ENCODE measurements at places on chromosomes 16 and 17. TPM values are rescaled to one million over a fixed set of nuclear protein-coding genes. Genes with fewer than 3 reads are reported as not detected.

- DNase-seq = no peak
These were observed 25.8 kb downstream of the WWP2 start for GRCh38 chr16:69787883-69788282.

DNA sequence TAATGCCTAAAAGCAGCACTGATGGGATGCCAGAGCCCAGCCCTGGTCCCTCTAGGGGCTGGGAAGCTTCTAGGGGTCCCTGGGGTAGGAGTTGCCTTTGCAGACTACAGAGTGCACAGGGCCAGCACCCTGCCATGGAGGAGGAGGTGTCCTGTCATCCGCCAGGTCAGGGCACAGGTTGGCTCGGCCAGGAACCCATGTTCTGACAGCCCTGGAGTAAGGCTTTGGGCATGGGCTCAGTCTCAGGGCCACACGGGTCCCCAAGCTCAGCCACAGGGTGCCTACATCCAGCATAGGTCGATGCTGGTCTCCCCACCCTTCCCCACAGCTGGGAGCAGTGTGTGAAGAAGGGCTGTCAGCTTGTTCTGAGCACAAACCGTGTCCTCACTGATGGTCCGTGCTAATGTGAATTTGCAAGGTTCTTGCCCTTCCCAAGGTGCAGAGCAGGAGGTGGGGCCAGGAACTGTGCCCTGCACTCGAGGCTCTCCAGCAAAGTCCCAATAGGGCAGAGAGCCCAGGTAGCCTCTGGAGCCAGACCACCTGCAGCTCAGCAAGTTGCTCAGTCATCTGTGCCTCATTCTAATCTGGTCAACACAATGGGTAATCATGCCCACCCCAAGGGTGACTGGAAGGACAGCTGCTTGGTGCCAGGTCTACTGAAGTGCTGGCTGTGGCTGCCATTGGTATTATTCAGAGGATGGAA is 72.8 kb downstream of the AMFR start:
- DNase-seq = no peak

DNA sequence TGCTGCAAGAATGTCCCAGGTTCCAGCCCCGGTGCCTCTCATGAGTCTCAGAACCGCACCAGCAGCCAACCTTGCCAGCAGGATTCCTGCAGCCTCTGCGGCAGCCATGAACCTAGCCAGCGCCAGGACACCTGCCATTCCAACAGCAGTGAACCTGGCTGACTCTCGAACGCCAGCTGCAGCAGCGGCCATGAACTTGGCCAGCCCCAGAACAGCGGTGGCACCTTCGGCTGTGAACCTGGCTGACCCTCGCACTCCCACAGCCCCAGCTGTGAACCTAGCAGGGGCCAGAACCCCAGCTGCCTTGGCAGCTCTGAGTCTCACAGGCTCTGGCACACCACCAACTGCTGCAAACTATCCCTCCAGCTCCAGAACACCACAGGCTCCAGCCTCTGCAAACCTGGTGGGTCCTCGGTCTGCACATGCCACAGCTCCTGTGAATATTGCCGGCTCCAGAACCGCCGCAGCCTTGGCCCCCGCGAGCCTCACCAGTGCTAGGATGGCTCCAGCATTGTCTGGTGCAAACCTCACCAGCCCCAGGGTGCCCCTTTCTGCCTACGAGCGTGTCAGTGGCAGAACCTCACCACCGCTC is 9.8 kb downstream of the ELOB start:
- DNase-seq = no peak

SOST gene
- polyA plus RNA-seq = 51.8 TPM

SAMD14 gene
- 17.9 TPM for polyA plus RNA-seq

Data from renal pelvis (tissue), 12 donors.